ENCODE measurements at places on chromosomes 7 and 10.
A peak's percentile ranks its signal among the peaks of the same experiment; 100 is the strongest.

- DNase-seq: no peak
These were observed 25.2 kb downstream of the UNCX start for GRCh38 chr7:1257863-1258262.

DNA sequence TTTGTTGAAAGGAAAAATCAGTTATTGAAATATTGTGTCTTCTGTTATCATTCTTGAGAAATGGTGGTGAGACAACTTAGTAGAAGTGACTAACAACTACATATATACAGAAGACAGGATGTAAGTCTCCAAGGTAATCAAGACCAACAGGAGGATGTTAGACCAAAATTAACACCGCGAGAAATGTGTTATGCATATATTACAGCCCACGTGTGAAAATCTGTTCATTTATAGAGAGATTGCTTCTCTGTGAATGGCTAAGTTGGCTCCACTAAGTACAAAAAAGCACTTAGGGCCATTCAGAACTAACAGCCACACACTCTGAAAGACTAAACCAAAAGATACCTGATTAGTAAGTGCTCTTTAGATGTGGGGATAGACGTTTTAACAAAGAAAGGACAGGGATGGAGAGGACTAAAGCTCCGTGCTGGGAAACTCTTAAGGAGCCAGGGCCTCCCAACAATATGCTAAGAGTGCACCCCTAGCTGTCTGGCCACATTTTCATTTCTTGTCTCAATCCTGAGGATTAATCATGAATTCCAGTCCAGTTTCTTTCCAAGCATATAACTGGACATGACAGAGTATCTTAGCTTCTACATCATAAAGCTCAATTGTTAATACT, 26.5 kb downstream of the HDAC9 start:
- no peak for DNase-seq

DNA sequence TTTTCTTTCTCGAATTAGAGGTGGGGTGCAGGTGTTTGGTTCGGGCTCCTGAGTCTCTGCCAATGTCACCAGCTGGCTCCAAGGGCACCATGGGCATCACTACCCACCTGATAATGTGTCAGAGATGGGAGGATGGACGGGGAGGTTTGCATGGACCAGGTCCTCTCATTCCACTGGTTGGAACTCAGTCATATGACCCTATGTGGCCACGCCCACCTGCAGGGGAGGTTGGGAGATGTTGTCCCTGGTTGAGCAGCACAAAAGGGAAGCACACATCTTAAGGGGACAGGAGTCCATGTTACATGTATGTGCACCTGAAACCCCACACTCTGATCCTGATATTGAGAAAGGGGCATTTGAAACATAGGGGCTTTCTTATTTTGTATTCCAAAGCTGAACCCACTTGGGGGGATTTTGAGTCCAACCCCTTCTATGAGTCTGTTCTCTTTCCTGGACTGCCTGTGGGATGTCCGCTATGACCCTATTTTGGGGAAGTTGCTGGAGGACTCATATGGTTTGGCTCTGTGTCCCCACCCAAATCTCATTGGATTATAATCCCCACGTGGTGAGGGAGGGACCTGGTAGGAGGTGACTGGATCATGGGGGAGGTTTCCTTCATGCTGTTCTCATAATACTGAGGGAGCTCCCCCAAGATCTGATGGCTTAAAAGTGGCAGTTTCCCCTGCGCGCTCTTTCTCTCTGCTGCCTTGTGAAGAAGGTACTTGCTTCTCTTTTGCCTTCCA, 66.9 kb upstream of the BAIAP2L1 start:
- DNase-seq: no peak

- DNase-seq: no peak
These were observed 38.6 kb downstream of the RSBN1L start for GRCh38 chr7:77734659-77735421.

DNA sequence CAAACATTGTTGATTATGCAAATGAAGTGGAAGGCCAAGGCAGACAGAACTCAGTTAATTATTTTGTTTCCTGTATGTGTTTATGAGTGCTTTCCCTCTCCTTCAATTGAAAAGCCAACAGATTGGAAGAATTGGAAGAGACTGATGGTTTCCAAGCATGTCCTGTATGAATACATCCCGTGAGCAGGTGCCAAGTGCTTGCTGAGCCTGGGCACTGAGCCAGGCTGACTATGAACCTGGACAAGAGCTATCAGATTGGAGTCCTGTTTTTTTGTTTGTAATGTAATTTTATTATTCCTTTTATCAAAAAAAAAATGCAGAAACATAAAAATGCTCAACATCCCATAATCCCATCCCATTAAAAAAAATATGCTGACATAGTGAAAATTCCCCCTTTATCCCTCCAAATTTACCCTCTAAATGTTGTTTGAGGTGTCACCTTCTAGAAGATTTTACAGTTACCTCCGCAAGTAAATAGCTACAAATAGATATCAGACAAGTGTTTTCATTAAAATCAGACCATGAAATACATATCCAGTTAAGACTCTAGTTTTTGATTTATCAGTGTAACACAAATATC, 449.5 kb downstream of the GRID1 start:
- DNase-seq: no peak

- no peak for DNase-seq
These were observed 51.1 kb downstream of the COL17A1 start for GRCh38 chr10:104034401-104035193.

DNA sequence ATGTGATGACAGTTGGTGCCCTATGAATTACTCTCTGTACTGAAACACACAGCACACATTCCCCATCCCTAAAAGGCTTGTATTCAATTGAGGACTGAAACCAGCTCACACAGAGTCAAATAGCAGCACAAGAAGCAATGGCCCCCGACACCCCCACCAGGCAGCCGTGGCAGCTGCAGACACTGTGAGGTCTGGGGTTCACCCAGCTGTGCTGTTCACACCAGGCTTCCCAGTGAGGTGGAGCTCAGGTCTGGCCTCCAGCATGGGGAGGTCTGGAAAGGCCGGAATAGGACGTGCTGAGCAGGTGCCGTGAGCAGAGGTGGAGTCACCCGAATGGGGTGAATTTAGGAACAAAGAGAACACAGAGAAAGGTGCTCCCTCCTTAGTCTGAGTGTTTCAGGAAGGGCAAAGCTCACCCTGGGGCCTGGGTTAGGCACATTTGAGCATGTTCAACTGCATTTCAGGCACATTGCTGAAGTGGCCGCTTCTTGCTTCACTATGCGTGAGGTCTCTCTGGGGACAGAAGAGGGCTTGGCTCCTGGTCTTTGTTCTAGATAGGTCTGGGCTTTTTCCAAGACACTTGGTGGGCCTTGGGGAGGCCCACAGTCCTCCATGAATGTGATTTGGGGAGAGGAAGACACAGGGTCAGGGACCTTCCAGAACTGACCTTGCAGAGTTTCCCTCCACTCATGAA, 41.1 kb downstream of the C10orf120 start:
- no peak for DNase-seq

GRCh38 chr10:7484456-7485243, 73.8 kb upstream of the SFMBT2 start:
- DNase-seq: peak; percentile 16

DNA sequence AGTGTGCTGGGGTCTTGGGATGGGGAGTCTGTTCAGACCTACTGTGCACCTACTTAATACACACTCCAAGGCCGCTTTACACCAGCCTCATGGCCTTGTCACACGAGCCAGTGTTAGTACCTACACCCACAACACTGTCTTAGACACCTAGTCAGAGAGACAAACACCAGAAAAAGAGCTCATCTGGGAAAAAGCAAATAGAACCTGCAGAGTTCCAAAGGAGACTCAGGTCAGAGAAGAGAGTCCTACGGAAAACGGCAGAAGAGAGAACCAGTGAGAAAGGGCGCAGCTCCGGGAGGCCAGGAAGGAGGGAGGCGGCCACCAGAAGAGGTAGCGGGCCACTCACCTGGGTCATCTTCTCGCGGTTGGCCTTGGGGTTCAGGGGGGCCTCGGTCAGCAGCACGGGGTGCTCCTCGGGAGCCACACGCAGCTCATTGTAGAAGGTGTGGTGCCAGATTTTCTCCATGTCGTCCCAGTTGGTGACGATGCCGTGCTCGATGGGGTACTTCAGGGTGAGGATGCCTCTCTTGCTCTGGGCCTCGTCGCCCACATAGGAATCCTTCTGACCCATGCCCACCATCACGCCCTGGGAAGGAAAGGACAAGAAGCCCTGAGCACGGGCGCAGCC, 105.3 kb upstream of the TNRC18 start:
- DNase-seq: no peak

DNA sequence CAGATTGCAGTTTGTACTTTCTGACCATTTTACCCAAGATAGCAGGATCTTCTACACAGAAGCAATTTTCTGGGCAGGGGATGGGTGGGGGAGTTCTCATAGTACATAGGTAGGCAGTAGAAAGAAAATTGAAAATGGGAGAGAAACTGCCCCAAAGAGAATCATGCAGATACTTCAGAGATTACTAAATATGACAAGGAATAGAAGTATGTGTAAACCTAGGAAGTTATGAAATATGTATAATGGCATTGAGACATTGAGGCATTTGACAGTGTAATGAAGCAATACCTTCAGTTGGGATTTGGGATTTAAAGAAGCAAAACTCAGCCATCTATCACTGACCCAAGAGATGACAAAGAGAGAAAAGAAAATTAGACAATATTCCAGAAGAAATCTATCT, 233.0 kb downstream of the PTN start:
- no peak for DNase-seq

GRCh38 chr10:103096130-103096529, 96.9 kb downstream of the NT5C2 start:
- DNase-seq: no peak

DNA sequence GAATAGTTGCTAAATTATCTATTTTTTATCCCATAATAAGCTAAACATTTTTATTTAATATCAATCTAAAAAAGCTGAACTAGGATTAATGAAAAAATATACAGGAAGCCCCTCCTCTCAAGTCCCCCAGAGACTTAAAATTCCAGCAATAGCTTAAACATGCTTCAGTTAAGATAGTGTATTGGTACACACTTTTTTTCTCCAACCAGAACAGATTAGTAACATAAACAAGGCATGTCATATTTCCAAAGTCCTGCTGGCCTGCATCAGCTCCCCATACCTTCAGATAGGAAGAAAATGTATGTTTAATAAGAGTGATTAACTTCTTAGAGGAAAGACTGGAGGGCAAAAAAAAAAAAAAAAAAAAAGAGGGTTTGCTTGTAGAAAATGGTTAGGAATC, 7.1 kb downstream of the TBX20 start:
- no peak for DNase-seq

DNA sequence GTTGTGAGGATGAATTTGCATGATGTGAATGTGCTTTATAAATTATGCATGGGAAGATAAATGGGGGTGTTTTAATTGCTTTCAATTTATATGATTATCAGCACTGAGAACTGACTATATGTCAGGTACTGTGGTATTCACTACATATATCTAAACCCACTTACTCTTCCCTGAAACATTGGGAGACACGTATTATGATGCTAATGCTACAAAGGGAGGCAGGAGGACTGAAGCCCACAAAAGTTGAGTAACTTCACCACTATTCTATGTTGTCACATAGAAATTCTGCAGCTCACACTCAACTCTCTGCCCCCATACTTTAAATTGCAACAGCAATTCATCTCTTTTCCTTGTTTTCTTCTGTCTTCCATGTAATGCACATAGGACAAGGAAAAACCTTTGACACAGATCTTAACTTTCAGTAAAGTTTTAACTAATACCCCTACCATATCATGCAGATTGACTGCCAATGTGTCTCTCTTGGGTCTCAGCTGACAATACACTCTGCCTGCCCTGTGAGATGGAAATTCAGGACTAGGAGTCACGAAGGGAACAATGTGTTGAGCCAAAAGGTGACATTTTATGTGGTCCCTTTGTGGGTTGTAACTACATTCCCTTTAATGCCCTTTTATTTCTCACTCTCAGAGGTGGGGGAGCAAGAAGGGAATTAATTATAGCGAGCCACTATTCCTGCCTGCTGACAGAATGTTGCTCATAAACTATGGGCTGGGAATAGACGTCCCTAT, 691.0 kb upstream of the SORCS1 start:
- DNase-seq: no peak

GRCh38 chr10:115092555-115093285, 445 bp upstream of the ATRNL1 start:
- DNase-seq: no peak

GRCh38 chr10:29083096-29083495, 205.8 kb upstream of the LYZL1 start:
- no peak for DNase-seq

GRCh38 chr10:116014871-116015582, 258.0 kb downstream of the GFRA1 start:
- DNase-seq: no peak

DNA sequence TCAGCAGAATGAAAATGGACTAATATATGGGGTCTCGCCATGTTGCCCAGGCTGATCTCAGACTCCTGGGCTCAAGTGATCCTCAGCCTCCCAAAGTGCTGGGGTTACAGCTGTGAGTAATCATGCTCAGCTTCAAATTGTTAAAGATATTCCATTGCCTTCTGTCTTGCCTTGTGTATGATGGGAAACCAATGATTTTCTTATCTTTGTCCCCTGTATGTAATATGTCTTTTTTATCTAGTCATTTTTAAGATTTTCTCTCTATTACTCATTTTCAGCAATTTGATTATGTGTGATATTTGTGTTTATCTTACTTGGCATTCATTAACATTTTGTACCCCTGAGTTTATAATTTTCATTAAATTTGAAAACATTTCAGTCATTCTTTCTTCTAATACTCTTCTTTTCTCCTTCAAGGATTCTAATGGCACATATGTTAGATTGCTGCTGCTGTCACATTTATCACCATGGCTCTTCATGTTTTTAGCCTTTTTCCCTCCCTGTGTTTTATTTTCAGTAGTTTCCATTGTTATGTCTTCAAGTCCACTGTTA, 12.6 kb downstream of the LYZL1 start:
- DNase-seq: no peak

DNA sequence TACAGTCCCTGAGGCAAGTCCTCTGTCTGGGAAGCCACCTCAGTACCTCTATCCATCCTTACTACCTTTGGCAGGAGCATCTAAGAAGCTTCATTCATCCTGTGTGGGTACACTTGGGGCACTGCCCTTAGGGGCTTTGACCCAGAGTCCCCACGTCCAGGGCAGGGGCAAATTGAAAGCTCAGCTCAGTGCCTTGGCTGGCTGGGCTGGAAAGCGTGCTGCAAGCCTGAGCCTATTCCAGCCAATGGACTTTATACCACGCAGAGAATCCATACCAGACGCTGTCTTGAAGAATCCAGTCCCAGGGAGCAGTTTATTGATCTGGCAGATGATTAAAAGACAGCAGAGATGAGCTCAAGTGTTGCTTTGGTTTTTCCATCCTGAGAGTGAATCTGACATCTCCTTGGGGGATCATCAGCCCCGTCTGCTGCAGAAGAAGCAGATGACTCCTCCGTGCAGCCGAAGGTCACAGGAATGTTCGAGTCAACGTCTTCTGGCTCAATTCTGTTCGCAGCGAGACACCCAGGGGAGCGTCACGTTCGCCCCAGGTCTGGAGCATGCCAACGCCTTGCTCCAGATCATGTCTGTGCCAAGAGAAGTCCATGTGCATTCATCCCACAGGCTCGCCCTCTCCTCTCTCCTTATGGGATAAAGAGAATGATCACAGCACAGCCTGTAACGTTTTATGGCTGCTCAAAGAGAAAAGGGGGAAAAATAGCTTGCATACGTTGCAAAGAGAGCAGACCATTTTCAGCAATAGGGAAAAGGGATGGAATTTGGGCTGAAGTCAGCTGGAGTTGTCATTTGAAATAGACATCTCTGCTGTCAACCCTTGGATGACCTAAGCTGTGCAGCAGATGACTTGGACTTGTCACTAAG, 35.8 kb upstream of the LYZL1 start:
- DNase-seq: no peak

All from activated T-helper 1 cell treated with anti-CD3 and anti-CD28 coated beads, Interleukin-2, amount 50 U/mL, for 16 hours (primary cell).